Pons (tissue), 1 donor: ENCODE measurements at places on chromosomes 7 and 10.

DNA sequence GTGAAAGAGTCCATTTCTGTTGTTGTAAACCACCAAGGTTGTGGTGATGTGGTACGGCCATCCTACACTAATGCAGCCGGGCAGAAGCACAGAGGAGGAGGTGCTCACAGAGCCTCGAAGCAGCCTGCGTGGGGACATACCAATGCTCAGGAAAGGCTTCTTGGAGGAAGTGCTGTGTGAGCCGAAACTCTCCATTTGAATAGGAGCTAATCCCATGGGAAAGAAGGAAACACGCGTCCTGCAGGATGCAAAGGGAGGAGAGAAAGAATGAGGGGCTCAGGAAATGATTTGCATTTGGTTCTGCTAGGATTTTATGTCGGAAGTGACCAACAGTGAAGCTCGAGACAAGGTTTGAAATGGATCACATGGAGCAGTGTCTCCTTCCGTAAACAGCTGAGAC is 477.9 kb upstream of the ANKRD30A start:
- DNase-seq = no peak

DNA sequence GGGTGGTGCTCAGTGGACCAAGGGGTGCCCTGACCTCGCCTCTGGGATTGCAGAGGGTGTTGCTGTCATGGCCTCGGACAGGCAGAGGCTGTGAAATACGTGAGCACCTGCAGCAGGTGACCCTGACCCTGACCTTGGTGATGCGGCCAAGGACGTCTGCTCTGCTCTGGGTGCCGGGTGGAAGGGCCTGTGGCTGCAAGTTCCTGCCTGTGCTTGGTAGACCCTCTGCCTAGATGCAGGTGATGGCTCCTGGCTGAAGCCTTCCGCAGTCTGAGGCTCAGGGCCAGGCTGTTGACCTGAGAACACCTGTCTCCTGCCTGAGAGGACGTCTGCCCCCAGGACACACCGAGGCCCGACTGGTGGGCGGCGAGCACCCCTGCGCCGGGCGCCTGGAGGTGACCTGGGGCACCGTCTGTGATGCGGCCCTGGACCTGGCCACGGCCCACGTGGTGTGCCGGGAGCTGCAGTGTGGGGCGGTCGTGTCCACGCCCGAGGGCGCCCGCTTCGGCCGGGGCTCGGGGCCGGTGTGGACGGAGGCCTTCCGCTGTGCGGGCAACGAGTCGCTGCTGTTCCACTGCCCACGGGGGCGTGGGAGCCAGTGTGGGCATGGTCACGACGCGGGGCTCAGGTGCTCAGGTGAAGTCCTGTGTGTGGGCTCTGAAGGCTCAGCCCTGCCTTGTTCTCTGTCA is 4.4 kb downstream of the SCART1 start:
- DNase-seq = no peak

GRCh38 chr7:17234030-17234397 is 64.4 kb upstream of the AHR start:
- DNase-seq = no peak

GRCh38 chr10:125795128-125795527 is 19.5 kb upstream of the MMP21 start:
- DNase-seq = peak; percentile 93

DNA sequence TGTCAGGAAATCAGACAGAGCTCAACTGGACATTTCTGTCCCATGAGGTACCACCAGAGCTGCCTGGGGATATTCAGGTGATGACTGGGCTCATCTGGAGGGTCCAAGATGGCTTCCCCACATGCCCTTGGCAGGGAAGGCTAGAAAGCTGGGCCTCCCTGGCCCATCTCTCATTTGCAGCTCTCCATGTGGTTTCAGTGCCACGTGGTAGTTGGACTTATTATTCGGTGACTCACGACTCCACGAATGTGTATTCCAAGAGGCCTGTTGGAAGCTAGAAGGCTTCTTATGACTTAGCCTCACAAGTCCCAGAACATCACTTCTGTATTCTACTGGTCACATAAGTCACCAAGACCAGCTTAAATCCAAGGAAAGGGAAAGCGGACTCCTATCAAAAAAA is 22.8 kb downstream of the NSMCE4A start:
- no peak for DNase-seq

- peak; percentile 95 for DNase-seq
Observed at GRCh38 chr7:596819-597182, 77.2 kb upstream of the PDGFA start.

DNA sequence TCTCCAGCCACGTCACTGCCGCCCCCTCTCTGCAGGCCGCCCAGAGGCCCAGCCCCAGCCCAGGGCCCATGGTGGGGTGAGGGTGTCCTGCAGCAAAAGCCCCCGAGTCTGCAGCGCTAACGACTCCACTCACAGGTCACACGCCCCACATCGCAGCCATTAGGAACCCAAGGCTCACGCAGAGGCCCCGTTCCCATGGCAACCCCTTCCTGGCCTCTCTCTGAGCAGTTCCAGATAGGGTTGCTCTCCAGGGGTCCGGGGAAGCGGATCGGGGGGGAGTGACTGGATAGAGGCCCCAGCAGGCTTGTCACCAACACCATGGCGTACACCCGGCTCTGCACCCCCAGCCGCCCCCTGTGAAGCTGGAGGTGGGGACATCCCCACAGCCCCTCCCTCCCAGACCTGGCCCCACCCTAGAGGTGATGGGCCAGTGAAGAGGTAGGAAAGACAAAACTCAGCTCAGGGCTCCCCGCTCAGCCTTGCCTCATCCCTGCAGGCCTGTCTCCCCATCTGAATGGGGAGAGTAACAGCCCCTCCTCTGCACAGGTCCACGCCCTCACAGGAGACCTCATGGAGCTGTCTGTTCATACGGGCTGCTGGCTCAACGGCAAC is 41.2 kb downstream of the TNRC18 start:
- DNase-seq = no peak

- DNase-seq = no peak
Observed at GRCh38 chr10:5809527-5810154, 3.6 kb downstream of the GDI2 start.

DNA sequence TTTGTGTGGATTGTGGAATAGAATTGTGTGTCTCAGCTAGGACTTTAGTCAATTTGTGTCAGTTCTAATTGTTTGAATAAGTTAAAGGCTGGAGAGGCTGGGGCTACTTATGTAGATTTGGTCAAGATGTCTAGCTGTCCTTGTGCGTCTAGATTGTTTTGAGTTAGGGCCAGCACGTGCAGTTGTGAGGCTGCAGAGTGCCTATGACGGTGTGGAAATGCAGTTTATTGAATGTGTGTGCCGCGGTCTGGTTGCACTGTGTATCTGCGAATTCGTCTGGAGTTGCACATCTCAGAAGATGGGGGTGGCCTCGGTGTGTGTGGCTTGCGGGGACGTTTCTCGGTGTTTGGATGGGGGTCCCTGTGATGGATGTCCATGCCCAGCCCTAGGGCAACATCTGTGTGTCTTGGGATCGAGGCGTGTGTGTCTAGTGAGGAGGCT is 10.2 kb downstream of the EMX2 start:
- no peak for DNase-seq

- no peak for DNase-seq
Observed at GRCh38 chr7:142567201-142568075, 181.8 kb upstream of the PRSS1 start.

- no peak for DNase-seq
Observed at GRCh38 chr10:7950981-7951847, 103.3 kb upstream of the GATA3 start.

DNA sequence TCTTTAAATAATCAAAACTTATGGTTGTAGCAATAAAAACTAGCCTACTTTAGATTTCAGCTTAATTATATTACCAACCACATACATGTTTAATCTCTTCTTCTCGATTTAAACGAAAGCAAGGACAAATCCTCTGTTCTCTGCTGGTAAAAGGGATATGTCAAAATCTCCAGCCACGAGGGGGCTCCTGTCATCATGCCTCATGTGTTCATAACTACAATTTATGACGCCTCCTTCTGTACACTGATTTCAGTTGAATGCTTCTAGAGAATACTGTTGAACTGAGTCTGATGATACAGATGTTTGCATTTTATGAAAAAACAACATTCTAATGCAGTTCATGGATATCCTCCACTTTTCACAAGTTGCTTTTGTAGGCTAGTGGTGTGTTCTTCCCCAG is 220.0 kb upstream of the DPP6 start:
- no peak for DNase-seq

DNA sequence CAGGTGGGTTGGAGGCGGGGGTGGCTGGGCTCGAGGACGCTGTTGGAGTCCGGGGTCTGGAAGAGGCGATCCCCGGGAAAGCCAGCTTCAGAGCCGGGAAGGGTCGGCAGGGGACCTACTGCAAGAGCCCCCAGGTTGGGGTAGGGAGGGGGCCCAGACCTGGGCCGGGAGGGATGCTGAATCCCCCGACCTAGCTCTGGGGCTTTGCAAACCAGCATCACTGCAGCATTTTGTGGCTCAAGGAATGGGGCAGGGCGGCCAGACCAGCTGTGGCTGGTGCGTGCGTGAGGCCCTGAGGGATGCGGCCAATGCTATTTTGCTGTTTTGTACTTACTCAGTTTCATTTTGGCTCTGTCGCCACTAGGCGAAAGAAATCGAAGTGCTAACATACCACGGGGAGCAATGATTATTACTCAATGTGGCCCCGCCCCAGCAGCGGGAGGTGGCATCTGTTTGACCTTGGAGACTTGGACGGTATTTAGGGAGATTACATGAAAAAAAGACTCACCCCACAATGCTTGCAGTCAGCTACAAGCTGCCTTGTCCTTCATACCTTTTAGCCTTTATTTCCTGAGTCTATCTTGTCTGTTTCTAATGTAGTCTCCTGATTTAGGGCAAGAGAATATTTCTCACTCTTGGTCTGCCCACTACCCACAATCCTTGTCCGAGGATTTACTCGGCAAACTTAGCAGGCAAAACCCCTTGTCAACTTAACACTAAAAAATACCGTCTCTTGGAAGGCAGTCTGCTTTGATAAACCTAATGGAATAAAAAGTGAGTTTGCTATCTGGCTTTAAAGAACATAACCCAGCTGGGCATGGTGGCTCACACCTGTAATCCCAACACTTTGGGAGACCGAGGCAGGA is 16.2 kb downstream of the HSPB1 start:
- peak; percentile 73 for DNase-seq

- no peak for DNase-seq
Observed at GRCh38 chr7:121305109-121305508, 23.7 kb upstream of the WNT16 start.

- DNase-seq = no peak
Observed at GRCh38 chr7:818031-818699, 14.1 kb upstream of the SUN1 start.

- DNase-seq = no peak
Observed at GRCh38 chr7:143331179-143331801, 15.4 kb downstream of the CLCN1 start.

DNA sequence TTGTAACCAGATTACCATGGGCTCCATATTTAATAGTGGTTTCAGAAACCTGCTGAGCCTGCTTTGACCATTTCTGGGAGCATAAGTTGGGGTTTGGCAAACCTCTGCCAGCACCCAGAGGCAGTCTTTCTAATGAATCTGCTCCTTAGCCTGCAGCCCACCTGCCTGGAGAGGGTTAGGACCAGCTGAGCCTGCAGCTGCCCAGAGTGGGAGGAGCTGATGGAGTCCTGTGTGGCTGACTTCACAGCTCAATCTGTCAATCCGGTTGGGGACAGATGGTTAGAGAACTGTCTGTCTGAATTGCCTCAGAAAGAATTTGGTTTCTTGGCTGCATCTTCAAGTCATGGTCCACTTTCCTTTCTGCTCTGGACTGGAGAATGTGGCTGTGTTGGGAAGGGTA is 444.6 kb downstream of the NRG3 start:
- no peak for DNase-seq

GRCh38 chr7:155266440-155266839 is 31.2 kb upstream of the INSIG1 start:
- DNase-seq = no peak

GRCh38 chr7:140048138-140048537 is 14.6 kb downstream of the PARP12 start:
- DNase-seq = no peak

- peak; percentile 68 for DNase-seq
Observed at GRCh38 chr10:110273474-110273873, 31.2 kb downstream of the SMNDC1 start.

DNA sequence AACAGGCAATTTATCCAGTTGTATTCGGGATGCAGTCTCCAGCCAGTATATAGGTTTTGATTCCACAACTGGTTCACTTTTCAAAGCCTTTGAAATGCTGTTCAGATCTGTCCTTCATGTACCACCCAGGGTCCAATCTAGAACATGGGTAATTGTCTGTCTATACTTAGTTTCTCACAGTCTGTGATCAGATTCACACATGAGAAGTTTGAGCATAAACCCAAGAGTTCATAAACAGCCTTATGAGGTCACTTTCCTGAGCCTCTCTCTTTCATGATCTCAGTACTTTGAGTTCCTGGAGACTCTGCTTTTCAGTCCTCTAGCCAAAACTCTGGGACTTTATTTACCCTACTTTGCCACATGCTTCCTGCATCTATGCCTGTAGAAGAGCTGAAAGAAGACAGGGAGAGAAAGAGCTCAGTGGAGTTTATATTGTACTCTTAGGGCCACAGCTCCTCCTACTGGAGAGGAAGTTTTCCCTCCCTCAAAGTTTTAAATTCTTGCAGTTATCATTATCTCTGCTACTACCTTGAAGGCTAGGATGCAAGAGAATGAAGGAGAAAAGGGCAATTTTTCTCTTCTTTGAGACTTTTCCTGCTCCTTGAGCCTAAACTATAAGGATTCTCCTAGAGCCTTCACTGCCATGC is 172.0 kb downstream of the ZEB1 start:
- peak; percentile 48 for DNase-seq

DNA sequence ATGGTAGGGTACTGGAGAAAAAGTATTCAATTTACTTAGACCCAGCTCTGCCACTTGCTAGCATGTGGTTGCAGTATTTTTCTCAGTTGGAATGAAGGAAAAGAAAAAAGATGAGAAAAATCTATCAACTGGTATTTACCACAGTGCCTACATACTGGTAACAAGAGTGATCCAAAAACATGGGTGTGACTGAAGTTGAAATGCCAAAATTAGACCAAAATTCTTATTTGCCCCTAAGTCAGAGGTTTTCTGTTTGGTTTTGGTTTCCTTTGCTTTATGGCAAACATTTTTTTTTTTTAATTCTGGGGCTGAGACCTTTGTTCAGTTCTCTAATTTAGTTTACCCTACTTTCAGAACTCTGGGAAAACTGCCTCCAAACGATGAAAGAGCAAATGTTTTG is 12.3 kb downstream of the HYCC1 start:
- no peak for DNase-seq

DNA sequence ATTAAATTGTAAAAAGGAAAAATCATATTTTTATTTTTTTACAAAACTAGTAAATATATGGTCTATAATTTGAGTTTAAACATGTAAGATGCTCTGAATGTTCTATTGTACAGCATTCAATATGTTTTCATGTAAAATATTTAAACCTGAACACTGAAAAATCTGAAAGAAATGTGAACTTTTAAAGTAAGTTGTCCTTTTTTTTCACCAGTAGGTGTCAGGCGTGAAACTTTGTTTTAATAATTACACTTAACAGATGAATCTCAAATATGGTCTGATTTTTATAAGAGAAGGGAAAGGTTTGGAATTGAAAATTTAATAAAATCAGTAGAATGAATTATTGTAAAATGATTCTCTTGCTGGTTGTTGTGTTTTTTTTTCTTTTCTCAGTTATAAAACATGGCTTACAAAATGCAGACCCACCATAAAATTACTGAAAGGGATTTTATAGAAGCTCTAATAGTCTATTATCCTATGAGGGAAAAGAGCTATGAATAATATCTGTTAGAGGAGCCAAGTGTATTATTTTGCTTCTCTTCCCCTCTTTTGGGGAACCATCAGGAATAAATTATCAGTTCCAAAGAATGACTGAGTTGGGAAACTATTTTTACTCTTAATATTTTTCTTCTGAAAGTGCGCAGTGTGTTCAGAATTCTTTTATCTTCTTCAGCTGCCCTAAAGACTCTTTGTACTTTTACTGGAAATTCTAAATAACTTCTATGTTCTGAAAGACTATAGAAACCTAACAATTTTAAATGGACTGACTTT is 217.7 kb upstream of the FZD1 start:
- DNase-seq = no peak
